ENCODE measurements at places on chromosomes 11 and 22.

DNA sequence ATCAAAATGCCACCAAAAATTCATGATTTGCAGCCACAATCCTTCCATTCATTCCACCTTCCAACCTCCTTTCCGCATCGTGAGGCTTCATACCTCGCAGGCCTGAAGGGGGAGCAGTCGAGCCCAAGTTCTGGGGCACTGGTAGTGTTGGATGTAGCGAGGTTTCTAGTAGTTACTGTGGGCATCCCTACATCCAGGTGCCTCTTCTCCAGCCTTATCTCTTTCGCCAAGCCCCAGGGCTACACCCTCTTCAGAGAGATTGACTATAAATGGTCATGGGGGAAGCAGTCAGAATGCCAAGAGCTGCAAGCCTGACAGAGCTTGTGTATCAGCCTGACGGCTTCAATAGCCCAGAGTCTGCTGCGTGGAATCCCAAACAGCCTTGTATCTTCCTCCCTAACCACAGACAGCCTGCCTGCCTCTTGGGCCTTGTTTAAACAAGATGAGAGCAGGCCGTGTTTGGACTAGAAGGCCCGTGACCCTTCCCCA lies 28.9 kb downstream of the CLMP start:
- DNase-seq, result no peak

- no peak for DNase-seq
Observed at GRCh38 chr22:43182118-43182517, 4.8 kb downstream of the TTLL12 start.

DNA sequence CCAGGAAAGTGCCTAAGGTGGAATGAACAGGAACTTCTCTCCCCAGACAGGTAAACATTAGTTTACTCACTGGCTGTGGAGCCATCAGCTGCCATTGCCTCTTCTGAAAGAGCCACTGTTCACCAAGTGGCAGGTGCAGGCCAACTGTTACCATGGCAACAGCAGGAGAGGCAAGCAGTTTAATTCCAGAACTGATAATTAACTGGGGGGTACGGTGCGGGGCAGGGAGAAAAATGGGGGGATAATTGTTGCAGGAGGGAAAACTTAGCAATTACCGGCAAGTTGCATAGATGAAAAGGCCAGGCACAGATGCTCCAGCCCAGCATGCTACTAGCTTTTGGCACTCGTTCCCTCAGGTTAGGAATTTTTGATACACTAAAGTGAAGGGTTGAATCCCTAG lies 85.1 kb downstream of the TRIM44 start:
- DNase-seq, result no peak

- no peak for DNase-seq
Observed at GRCh38 chr11:122071709-122072202, 44.3 kb downstream of the BLID start.

DNA sequence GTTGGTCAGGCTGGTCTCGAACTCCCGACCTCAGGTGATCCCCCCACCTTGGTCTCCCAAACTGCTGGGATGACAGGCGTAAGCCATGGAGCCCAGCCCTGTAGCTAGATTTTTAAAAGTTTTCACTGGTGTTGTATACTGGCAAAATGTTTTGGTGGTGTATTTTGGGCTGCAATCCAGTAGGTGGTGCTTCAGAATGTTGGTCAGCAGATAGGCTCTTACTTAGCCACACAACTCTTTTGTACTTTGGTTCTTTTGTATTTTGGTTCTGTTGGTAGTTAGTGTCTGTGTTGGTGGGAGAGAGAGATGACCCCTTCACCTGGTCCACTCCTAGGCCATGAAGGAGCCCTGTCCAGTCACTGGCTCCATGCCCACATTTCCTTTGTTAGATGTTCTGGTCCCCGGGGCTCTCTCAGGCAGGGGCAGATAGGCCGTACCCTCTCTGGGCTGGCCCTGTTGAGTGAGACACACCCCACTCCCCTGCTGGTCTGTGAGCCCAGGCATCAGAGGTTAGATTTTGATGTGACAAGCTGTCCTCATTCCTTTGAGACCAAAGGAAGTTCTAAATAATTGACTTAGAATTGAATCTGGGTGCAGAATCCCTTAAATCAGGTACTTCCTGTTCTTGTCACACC lies 123.8 kb downstream of the DDX10 start:
- no peak for DNase-seq

DNA sequence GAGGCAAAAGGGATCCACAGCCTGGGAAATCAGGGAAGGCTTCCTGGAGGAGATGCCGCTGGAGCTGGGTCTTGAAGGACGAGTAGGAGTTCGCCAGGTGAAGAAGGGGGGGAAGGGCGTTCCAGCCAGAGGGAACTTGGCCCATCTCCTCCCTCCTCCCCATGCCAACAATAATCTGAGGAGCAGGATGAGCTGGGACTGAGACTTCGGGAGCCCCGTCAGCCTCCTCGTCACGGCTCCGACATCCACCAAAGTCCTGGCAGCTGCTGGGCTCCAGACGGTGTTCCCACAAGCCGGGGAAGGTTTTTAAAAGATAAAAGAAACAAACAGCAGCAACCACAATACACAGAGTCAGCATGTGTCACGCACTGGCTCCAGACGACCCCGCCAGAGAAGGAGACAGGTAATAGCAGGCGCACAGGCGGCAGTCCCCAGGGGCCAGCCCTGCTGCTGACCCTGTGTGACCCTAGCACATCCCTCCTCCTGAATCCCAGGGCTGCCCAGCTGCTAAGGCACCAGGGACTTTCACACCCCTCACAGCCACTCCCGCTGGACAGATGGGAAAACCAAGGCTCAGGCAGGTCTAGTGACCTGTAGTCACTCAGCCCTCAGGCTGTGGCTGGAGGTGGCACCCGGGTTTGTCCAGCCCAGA lies 37.3 kb downstream of the NUP50 start:
- no peak for DNase-seq

GRCh38 chr11:126634963-126635362 lies 279.5 kb downstream of the ST3GAL4 start:
- no peak for DNase-seq

- no peak for DNase-seq
Observed at GRCh38 chr11:46485856-46486443, 94.4 kb upstream of the CHRM4 start.

DNA sequence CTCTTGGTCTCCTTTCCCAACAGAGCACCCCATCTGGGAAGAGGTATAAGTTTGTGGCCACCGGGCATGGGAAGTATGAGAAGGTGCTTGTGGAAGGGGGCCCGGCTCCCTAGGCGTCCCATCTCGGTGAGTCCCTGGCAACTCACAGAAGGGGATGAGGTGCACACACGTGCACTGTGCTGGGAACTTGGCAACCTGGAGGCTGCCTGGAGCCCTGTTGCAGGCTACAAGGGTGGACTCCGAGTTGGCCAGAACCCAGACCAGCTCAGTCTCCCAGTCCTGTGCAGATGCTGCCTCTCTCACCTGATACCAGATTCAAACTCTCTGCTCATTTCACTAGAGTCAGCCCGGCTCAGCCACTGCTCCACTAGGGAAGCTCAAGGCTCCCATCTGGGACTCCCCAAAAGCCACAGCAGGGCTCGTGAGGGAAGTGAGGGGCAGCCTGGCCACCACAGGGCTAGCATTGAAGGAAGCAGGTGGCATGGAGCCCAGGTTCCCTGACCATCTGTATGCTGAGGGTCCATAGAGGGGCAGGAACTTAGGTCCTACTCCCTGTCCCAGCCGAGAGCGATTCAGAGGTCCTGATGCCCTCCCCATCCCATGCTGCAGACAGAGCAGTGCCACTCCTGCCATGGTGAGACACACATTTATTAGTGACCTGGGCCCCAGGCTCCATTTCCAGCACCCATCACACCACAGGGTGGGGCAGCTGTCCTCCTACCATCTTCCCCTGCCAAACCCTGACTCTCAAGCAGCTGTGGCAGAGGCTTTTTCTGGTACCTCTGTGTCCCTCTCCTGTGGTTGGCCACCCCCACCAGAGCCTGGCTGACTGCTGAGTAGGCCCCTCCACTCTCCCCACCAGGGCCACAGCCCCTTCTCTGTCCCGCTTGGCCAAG lies 4.0 kb downstream of the PRR33 start:
- DNase-seq, result no peak

- DNase-seq, result no peak
Observed at GRCh38 chr11:135006800-135007199, 594.8 kb upstream of the B3GAT1 start.

GRCh38 chr22:39215070-39215396 lies 29.7 kb downstream of the PDGFB start:
- no peak for DNase-seq

DNA sequence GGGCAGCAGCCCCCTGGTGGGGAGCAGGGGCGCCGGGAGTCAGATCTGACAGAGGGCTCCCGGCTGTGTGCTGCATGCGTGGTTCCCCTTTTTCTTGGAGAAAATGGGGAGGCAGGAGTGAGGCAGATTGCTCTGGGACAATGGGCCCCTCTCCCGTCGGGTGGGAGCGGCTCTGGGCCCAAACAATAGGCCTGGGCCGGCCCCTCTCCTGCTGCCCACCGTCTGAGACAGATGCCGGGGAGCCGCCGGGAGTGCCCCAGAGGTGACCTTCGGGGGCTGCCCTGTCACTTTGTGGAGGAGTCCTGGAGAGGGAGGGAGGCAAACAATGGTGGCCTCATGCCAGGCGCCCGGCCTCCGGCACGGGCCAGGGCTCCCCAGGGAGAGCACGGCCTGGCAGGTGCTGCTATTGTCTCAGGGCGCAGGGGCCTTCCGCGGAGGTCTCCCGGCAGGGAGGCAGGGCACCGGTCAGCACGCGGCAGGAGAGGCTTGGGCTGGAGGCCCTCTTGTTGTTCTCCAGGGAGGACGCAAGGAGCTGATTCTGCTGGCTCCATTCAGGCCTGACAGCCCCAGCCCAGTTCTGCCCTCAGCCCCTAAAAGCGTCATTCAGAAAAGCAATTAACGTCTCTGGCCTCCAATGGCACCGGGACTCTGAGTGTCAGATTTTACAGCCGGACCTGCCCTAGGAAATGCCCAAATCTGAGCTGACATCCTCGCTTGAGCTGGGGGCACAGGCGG lies 44.8 kb downstream of the SMIM38 start:
- no peak for DNase-seq

DNA sequence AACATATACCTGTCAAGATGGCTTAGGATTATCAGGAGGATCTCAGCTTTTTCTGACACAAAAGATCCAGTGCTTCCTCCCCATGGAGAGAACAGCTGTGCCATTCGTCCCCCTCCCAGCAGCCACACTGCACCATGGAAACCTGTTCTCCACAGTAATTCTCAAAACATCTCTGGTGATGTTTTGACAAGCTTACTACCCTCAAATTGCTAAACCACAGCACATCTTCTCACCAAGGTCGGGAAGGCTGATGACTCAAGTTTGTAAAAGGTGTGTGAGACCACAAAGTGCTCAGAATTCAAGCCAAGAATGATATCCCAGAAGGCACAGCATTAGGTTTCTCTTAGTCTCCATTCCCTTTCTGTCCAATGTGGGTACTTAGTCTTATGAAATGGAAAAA lies 3.9 kb upstream of the RAB38 start:
- DNase-seq, result no peak

DNA sequence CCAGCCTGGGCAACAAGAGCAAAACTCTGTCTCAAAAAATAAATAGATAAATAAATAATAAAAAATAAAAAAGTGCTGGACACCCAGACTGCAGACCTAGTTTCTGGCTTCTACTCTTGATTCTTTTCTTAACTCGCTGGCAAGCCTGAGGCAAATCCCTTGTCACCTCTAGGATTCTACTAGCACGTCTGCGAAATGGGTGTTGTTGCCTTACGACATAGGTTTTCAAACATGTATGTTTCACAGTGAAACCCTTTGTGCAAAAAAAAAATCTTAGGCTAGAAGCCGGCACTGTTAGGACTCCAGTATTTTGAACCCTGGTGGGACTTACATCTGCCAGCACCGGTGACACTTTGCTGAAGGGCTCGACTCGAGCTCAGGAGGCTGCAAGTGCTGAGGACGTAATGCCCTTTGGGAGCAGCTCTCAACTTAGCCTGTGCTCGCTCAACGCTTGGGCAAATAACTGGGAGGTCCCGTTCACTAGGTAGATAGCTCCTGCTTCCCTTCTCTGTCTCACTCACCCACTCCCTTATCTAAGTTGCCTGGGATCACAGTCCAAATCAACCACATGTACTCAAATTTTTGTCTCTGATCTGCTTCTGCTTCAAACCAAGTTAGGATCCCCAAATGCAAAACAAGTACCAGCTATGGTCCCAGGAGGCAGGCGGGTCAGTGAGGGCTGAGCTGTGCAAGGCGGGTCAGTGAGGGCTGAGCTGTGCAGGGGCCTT lies 34.7 kb upstream of the MYH9 start:
- DNase-seq, result no peak

DNA sequence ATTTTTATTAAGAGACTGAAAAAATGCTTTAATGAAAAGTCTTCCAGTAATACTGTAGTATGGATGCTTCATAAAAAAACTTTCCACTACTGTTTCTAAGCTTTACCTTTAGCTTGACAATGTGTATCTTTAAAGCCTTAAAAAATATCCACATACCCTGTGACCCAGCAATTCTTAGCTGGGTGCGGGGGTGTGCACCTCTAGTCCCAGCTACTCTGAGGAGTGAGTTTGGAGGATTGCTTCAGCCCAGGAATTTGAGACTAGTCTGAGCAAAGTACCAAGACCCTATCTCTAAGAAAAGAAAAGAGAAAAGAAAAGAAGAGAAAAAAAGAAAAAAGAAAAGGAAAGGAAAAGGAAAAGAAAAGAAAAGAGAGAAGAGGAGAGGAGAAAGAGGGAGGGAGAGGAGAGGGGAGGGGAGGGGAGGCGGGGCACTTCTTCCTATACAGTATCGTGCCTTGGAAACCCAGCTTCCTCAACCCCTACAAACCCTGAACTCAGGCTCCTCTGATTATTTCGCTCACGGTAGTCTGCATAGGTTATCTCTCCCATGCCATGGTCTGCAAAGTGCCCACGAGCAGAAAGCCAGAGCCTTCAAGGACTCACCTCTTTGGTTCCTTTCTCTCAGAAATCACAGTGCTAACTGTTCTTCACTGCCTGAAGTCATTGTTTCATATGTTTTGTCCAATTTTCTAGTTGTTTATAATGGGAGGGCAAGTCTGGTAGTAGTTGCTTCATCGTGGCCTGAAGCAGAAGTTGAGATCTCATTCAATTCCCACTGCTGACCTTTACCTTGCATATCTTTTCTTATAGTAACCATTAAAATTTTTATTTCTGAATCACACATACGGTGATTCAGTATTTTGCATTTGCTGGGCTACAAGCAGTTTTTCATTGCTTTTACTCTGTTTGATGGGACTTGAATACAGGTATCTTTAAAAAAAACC lies 82.2 kb downstream of the FAM83F start:
- DNase-seq, result no peak

DNA sequence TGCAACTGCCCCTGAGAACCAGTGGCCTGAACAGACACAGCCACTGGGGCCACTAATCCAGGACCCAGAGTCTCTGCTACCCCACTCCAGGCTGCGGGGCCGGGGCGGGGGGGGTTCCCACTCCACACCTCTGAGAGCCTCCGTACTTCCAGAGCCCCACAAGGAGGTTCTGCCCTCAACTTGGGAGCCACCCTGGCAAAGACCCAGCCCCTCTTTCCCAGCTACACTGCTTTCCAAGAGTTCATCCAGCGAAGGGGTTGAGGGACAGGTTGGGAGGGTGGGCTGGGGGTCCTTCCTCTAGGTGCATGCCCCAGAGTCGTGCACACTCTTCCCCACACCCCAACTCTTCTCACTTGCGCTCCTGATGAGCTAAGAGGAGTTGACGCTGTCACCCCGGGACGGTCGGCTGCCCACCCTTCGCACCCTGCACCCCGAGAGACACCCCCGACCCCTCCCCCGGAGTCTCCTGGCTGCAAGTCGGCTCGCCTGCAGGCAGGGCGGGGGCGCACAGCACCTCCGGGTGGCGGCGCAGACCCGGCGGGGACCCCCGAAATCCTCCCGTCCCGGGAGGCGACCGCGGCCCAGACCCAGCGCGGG lies 531 bp downstream of the RAB3IL1 start:
- DNase-seq, result no peak

GRCh38 chr11:60077981-60078380 lies 10.5 kb upstream of the MS4A2 start:
- DNase-seq, result no peak

Measured in stimulated activated naive CD4-positive, alpha-beta T cell treated with Interleukin-2 at 50 U/mL for 16 hours (primary cell).